Naive thymus-derived CD8-positive, alpha-beta T cell (primary cell): ENCODE measurements at places on chromosomes 2 and 18.
A peak's percentile ranks its signal among the peaks of the same experiment; 100 is the strongest.

GRCh38 chr2:73163483-73164367 lies 38.6 kb upstream of the NOTO start:
- DNase-seq: peak; percentile 35

- no peak for DNase-seq
These were observed 27.9 kb upstream of the PTMA start for GRCh38 chr2:231680285-231680991.

- DNase-seq: no peak
These were observed 198.9 kb upstream of the NABP1 start for GRCh38 chr2:191478799-191479679.

DNA sequence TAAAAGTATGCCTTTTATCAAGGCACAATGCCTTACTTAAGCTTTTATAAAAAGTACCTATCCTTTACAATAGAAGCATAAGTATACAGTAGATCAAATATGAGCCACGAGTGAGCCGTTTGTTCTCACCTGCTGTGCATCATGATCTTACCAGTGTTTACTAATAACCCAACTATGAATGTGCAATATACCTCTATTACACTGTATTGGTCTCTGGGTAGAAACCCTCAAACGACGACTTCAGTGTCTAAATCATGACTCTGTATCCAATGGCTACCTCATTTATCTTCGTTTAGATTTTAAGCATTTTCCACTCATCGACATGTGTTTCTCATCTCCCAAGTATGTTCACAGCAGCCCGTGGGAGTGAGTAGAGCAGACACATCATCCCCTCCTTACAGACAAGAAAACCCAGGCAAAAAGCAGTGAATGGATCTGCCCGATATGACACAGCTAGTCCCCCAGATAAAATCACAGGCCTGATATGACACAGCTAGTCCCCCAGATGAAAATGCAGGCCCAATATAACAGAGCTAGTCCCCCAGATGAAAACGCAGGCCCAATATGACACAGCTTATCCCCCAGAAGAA lies 279.8 kb downstream of the TNS1 start:
- no peak for DNase-seq

- DNase-seq: no peak
These were observed 37.9 kb upstream of the RPL31 start for GRCh38 chr2:100964222-100964621.

- DNase-seq: no peak
These were observed 10.9 kb upstream of the NFATC1 start for GRCh38 chr18:79384834-79385233.

DNA sequence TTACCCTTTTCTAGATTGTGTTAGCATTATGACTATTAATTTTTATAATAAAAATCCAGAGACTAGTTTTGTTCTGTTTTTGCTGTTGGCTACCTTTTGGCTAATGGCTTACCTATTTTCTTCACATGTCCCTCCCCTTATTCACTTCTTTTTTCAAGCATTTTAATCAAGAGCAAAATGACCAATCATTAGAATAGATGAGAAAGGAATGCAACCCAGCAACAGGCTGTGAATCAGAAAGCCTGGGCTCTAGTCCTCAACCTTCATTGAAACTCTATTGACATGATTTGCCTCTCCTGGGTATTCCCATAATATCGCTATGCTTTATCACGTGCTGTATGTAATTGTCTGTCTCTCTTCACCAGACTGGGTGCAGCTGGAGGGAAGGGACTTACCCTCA lies 370.1 kb downstream of the IRS1 start:
- no peak for DNase-seq

DNA sequence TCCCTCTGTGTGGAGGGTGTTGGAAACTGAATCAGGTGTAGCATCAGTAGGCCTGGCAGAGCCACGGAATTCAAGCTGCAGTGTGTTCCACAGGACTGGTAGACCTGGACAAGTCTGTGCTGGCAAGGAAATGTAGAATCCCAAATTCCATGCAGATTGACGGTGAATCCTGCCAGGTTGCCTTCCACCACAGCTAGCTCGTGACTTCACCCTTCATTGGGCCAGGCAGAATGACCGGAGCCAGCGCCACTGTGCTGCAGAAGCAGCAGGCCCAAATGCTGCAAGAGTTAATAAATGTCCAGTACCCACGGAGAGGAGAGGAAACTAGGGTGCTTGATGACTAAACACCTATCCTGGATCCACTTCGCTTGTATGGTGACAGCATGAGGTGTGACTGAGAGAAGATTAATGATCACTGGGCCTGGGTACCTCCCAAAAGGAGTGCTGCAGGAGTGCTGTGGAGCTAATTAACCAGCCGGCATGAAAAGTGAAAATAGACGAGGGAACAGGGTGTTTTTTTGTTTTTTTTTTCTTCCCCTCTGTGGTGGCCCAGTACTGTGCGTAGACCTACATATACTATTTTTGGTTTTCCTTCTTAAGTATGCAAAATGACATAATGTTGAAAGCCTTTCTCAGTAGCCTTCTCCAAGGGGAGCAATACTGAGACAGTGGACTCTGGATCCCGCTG lies 122.2 kb downstream of the TANC1 start:
- no peak for DNase-seq

- no peak for DNase-seq
These were observed 59.8 kb upstream of the CHRNA1 start for GRCh38 chr2:174824068-174824467.

DNA sequence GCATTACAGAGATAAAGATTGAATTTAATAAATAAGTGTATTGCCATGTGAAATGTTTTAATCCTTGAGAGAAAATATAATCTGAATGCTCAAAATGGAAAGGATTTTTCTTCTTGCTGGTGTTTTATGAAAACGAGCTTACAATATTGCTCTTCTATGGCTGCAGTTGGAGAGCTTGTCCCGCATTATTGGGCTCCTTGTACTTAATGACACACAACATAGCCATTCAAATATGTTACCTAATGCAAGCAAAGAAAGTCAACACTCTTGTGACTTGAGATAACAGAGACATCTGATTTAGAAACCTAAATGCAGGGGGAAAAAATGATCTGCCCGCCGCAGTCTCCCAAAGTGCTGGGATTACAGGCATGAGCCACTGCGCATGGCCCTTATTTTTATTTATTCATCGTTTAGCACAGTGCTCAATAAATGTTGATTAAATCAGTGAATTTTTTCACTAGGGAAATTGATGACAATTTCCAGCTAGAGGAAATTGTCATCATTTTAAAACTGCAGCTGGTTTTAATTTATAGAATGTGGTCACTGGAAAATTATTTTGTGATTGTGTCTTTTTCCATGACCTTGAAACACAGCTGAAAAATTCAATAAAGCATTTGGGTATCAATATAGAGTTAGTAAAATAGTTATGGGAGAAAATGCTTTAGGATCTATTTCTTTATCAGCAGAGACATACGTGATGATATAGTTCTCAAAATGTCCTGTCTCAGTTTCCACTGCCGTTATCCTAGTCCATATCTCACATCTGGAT lies 2.4 kb upstream of the PRKD3 start:
- DNase-seq: no peak

DNA sequence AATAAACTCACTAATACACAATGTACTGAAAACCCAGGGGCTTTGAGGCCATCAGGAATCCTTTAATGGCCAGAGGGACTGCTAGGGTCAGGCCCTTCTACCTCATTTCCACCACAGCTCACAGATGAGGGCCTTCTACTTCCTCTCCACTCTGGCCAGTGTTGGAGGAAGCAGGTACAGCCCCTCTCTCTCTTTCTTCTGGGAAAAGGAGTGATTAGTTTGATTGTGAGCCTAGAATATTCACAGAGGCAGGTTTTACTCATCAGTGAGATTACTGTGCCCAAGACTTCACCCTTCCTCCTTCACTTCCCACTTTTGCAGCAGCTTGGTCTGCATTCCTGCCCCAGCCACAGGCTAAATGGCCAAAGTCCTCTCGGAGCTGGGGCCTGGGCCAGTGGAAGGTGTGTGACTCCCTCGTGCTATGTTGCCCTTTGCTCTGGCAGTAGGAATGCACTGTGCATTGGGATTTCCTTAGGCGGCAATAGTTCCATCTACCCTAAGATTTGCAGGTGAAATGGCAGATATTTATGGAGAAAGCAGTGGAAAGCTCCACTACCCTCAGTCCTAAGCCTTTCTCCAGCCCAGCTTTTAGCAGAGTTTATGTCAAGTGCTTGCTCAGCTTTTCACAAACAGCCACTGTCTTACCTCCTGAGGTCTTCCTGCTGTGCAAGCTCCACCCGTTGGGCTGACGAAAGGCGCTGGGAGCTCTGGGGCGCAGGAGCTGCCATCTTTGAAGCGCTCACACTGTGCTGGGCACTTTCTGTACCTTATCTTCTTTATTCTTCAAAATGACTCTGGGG lies 36.2 kb upstream of the YES1 start:
- no peak for DNase-seq

DNA sequence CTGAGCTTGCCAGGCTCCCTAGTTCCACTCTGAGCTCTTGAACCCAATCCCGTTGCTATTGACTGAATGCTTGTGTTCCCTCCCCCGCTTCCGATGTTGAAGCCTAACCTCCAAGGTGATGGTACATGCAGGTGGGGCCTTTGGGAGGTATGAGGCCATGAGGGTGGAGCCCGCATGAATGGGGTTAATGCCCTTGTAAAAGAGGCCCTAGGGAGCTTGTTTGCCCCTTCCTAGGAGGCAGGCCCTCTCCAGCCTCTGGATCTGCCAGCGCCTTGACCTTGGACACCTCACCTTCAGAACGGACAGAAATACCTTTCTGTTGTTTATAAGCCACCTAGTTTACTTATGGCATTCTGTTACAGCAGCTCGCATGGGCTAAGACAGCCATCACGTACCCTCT lies 71.6 kb downstream of the TFCP2L1 start:
- no peak for DNase-seq

DNA sequence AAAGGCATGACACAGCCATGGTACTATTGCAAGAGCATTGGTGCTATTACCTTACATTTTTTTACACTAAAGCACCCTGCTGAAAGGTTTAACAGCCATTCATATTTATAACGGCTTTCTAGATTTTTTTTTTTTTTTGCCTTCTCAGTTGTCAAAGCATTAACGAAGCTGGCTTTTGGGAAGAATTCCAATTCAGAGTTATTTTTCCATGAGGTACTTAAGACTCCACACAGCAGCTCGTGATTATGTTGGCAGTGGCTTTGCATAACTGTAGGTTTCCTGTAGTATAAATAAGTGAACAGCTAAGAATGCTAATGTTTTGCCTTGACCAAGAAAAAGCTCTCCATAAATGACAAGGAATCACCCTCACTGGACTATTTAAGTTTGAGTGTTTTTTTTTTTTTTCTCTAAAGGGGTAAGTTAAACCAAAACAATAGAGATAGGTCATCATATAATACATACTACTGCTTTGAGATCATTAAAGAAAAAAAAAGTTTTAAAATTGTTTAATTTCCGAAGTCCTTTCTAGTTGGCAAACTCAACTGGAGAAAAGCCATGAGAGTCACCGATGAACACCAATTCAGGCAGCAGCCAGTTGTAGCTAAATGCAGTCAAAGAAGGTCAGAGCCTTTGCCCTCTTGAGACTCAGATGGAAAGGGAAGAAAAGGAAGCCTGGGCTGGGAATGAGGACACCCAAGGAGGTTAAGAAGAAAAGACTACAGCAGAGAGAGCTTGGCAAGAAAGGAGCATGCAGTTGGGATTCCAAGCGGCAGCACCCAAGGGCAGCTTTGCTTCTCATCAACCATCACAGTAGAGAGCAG lies 187.4 kb upstream of the NCKAP5 start:
- no peak for DNase-seq

DNA sequence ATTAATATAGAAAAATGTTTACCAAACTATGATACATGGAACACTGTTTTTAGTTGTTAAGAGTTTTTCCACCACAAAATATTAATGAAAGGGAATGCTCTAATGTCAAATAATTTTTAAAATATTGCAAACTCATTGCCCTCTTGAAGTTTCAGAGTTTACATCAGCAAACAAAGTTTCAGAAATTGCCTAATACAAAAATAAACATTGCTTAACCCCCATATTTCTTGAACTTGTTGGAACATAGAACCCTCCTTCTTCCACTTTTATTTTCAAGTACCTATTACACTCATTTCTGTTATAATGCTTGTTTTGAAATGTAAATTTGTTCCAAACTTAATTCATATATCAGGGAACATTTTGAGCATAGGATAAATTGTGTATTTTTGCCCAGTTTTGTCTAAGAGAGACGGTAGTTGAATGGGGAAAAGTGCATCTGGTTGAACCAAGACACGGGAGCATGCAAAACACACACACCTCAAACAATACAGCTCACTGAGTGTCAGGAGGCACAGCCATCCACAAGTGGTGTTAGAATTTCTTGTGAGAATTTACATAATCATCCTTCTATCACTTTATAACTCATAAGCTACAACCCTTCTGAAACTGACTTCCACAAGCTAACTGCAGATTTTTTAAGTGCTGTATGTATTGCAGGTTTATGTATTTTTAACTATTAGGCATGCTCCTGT lies 5.3 kb upstream of the MC4R start:
- DNase-seq: no peak

DNA sequence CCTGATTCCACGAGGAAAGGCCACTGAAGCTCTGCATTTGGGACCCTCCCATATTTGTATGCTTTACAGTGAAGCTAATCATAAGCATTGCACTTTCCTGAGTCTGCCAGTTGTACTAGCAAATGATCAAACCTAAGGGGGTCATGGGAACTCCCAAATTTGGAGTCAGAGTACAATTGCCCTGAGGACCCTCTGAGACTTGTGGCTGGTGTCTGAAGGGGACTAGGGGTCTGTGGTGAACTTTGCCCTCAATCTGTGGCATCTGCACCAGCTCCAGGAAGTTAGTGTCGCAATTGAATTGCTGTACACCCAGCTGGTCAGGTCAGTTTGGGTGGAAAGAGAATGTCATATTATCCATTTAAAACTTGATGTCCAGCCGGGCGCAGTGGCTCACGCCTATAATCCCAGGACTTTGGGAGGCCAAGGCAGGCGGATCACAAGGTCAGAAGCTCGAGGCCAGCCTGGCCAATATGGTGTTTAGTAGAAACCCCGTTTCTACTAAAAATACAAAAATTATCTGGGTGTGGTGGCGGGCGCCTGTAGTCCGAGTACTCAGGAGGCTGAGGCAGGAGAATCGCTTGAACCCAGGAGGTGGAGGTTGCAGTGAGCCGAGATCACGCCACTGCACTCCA lies 18.1 kb downstream of the SOWAHC start:
- DNase-seq: no peak

DNA sequence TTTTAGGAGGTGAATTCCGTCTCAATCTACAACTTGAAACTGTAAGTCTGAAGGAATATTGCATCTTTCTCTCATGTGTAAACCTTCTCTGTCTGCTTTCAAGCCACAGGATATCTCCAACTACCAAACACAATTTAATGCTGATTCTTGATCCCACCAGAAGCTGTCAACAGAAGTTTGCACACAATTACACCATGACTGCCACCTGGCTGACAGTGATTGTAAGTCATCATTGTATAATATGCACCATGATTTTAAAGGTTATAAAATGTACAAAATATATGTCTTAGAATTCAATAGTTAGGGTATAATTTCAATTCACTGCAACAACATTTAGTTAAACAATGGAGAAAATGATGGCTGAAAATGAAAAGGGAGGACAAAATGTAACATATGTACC lies 18.4 kb downstream of the PREPL start:
- peak; percentile 17 for DNase-seq

DNA sequence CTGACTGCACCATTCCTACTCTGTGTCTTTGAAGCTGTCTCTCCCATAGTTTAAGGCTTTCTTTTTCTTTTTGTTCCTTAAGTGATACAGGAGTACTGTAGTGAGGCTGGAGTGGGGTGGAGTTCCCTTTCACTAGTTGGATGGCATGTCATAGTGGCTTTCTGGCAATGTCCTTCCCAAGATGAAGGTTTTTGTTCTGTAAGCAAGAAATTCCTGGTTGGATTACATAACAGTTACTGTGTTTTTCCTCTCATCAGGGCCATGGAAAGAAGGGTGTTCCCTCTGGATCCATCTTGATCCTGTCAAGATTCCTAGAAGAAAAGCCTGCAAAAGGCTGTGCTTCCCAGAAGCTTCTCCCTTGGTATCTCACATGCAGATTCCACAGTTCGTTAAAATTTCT lies 84.2 kb downstream of the ACKR3 start:
- no peak for DNase-seq
